Activated naive CD4-positive, alpha-beta T cell treated with Interleukin-2 at 50 U/mL for 16 hours (primary cell): ENCODE measurements at places on chromosomes 5 and 9.

GRCh38 chr5:32029781-32030180, 144.3 kb downstream of the GOLPH3 start:
- no peak for DNase-seq

DNA sequence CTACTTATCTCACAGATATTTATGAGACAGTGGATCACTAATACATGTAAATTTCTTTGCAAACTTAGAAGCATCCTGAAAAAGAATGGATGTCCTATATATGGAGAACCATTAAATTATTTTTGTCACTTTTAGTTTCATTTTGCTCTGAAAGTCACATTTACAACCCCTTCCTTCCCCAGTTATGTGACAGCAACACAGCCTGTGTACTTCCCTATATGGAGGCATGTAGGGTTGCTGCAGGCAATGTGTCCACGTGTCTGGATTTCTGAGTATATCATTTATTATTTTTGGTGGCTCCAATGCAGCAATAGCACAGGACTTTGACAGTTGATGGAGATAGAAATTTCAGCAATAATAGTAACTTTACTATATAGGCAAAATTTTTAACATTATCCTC, 156.4 kb downstream of the ST8SIA4 start:
- no peak for DNase-seq

GRCh38 chr9:106958955-106959657, 96.1 kb downstream of the ZNF462 start:
- DNase-seq, result no peak

- DNase-seq, result no peak
Measured at GRCh38 chr9:85658716-85659115, 83.0 kb downstream of the AGTPBP1 start.

- DNase-seq, result no peak
Measured at GRCh38 chr5:36392186-36392585, 90.5 kb upstream of the RANBP3L start.

- DNase-seq, result no peak
Measured at GRCh38 chr5:38789777-38790176, 56.0 kb upstream of the OSMR start.

DNA sequence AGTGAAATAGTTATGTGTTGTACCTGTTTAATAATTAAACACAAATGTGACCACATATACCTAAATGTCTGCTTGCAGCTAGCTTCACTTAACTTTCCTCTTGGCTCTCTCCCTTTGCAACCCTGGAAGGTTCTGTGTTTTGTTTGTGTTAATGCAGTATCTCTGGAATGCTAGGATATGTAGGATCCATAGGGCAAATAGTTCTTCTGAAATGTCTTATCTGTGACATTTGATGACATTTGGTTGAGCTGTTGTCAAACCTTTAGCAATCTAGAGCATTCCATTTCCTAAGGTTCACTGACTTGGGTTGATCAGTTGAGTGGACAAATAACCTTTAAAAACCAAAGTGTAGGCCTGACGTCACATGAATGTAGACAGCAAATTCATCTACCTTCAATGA, 21.8 kb downstream of the CTNNA1 start:
- DNase-seq, result no peak

DNA sequence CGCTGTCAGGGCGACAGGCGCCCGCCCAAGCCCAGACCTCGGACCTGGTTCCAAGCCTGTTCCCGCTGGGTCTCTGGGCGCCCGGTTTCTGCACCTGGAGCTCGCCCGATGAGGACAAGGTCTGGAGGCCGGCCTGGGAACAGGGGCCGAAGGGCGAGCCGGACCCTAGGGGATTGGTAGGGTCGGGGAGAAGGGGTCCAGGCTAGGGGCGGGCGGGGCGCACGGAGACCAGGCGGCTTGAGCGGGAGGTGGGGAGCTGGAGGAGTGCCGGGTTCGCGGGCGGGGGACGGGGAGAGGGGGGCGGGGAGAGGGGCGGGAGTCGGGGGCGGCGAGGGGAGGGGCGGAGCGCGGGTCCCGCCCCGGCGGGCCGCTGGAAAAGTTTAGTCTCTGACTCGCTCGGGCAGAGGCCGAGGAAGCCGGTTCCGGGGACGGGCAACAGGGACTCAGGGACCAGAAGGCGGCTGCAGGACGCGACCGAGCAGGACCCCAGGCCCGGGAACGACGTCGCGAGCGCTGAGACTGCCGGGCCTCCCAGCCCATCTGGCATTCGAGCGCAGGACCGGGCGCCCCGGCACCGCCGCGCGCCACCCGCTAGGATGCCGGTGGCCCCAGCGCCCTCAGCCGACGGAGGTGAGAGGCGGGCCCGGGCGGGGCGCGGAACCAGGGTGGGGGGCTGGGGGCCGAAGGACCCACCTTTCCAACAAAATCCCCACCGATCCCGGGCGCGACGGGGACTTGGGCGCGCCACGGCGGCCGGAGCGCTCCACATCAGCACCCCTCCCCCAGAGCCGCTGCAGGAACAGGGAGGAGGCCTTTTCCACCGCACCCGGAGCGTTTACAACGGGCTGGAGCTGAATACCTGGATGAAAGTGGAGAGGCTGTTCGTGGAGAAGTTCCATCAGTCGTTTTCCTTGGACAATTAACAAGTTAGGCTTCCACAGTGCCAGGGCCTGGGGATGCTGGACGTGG, at the start of gene S1PR3:
Gene S1PR3 (plus strand): TSS at position 403 of the 969 bp plus-strand sequence. CDS start 9,733 bp downstream, outside the sequence.
- peak; percentile 12 for DNase-seq

DNA sequence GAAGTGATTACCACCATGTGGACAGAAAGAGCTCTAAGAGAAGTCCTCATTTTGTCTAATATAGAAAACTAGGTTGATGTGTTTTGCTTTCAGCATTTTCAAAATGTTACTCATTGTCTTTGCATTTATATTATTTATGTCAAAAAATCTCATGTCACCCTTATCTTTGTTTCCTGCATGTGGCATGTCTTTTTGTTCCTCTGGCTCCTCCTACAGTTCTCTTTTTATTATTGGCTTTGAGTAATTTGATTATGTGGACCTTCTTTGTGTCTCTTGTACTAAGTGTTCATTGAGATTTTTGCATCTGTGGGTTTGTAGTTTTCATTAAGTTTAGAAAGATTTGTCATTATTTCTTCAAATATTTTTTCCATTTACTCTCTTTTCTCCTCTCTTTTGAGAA, 58.8 kb downstream of the GNG10 start:
- DNase-seq, result no peak

- DNase-seq, result no peak
Measured at GRCh38 chr9:127030814-127031740, 91.4 kb downstream of the ANGPTL2 start.

DNA sequence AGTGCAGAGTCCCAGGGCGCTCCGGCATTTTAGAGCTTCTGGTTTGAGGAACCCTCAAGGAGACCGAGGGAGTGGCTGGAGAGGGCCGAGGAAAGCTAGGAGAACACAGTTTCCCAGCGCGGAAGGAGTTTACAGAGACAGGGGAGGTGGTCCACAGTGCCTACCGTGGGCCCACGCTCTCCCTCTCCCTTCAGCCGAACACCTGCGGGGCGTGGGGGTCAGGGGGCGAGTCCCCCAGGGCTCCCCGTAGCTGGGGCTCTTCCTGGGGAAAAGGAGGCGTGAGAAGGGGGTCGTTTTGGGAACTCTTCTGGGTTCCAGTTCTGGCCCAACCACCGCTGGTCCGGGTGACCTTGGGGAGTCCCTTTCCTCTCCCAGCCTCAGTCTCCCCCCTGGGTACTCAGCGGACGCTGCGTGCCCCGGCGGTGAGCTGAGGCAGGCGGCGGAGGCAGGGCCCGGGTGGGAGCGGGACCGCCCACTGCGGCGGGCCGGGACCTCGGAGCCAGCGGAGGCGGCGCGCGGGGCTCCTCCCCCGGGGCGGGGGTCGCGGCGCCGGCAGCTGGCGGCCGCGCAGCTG, 368 bp upstream of the FRMPD1 start:
- DNase-seq, result no peak

DNA sequence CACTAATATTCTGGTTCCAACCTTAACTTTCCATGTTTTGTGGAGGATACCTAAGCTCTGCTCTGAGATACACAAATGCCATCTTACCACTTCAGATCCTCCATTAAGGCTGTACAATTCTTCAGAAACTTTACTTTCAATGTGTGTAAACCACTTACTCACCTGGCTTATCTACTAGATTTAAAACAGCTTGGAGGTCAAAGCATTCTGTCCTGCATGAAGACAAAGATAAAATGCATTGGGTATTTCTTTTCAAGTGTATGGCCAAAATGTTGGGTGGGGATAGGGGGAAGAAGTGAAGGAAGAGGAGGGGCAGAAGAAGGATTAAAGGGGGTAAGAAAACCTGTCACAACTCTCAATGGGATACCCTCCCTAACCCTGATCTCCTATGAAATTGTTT, 939 bp downstream of the GOLGA1 start:
- no peak for DNase-seq

GRCh38 chr9:131617611-131618010, 72.3 kb downstream of the PRRT1B start:
- DNase-seq, result no peak

- DNase-seq, result no peak
Measured at GRCh38 chr9:127463911-127464310, 12.6 kb downstream of the LRSAM1 start.

DNA sequence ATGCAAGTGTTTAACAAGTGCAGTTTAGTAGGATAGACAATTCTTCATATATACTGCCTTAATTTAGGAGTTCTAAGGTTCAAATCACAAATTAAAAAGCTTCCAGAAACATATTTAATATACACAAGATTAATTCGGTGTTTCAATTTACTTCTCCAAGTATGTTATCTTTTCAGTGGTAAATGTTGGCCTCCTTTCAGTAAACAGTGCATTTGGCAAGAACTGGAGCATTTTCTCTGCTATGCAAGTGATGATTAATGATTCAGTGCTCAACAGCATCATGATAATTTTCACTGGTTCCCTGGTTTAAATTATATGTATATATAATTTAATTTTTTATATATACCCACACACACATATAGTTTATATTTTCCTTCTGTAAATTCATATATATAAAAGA, 541.7 kb downstream of the EFNA5 start:
- no peak for DNase-seq

DNA sequence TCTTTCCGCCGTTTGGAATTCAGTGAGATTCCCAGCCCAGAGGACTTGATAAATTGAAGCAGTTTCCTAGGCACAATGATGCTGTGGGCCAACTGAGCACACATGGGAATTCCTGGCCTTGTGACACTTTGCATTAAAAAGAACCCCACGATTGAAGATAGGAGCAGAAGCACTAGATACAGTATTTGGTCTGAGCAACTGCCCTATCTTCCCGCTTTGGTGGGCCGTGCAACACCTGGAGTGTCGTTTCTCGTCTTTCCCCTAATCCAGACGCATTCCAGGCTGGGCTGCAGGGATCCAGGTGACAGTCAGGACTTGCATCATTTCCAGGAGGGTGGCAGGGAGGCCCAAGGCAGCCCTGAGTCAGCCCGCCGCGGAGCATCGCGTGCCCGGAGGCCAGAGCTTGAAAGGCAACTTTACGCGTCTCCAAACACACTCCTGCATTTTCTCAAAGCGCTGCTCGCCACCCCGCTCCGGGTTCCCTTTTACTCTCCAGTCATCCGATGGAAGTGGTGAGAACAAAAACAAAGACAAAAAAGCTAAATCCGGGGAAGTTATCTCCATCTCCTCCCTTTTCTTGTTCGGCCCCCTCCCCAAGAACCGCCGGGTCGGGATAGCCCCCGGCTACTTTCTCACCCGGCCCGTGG, 753 bp upstream of the STC2 start:
- peak; percentile 5 for DNase-seq

DNA sequence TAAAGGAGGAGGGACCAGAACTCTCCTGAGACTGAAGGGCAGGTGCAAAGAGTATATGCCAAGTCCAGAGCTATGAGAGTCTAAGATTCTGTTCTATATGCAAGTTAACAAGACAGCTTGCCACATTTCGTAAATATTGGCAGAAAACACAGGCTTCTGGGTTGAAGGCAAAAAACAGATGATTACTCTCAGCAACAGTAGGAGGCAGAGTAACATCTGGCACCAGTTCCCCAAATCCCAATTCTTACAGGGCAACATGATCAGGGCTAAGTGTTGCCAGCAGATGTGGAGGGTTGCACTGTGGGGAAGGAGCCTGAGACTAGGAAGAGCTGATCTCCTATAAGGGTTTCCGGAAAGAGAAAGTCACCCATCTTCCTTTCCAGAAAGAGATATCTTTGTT, 179.4 kb downstream of the PJA2 start:
- DNase-seq, result no peak

DNA sequence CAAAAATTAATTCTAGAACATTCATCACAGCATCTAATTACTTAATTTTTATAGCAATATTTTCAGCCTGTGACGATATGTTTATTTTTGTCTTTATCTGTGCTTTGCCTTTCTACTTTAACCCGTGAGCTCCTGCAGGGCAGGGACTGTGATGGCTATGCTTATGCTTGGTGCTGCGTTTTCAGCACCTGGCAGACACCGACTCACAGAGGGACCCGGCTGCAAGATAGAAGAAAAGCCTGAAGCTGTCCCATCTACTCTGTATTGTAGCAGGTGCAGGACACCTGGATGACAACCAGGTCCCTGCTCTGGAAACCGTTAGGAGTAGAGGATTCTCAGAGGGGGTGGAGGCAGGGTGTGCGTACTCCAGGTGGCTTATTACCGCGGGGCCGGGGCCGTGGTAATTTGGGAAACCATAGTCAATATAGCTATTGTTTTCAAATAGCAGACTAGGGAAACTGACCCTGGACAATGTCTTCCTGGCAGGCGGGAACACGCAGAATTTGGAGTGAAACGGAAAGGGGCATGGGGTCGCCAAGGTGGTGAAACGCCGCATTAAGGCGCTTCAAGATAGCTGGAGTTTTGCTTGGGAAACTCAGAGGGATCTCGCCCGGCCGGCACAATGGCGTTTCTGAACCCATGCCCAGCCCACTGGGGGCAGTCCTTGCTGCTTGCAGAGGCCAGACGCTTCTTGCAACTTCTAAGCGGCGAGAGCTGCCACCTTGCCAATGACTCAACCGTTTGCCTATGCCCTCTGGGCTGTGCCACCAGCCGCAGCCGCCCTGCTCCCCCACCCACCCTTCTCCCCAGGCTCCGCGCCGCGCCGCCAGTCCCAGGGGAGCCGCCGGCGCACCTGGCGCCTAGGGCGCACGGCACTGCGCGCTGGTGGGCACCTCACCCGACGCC, 140.1 kb upstream of the PALM2AKAP2 start:
- no peak for DNase-seq

DNA sequence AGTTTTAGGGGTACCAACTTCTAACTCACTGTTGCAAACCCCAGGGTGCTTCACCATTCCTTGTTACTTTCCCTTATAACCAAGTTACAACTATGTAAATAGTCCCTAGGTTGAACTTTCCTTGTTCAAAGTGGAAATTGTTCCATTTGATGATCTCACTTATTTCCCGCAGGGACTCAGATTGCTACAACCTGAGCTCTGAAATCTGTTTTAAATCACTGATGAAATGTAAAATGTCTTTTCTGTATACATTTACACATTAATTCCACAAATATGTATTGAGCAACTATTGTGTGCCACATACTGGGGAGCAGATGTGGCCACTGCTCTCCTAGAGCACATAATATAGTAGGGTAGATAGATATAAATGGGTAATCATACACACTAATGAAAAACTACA, 69.1 kb upstream of the TARS1 start:
- no peak for DNase-seq

DNA sequence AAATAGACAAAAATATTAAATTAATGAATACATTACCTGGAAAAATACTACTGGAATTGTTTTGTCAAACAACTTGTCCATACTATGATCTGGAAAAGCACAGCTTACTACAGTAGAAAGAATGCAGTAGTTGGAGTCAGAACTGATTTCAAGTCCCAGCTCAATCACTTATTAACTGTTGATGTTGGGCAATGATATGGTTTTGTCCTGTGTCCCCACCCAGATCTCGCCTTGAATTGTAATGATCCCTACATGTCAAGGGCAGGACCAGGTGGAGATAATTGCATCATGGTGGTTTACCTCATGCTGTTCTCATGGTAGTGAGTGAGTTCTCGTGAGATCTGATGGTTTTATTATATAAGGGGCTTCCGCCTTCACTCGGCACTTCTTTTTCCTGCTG, 247.5 kb downstream of the CD180 start:
- DNase-seq, result no peak

GRCh38 chr9:7996558-7996957, 197.0 kb upstream of the DMAC1 start:
- no peak for DNase-seq
